ENCODE measurements at places on chromosomes 11 and 22. TPM values are rescaled to one million over a fixed set of nuclear protein-coding genes. Genes with fewer than 3 reads are reported as not detected.

GRCh38 chr11:73509188-73509587 lies 88.7 kb downstream of the FAM168A start:
- no peak for ATAC-seq

GRCh38 chr11:102653744-102654291 lies 28.7 kb upstream of the MMP20 start:
- peak; percentile 15 for ATAC-seq

DNA sequence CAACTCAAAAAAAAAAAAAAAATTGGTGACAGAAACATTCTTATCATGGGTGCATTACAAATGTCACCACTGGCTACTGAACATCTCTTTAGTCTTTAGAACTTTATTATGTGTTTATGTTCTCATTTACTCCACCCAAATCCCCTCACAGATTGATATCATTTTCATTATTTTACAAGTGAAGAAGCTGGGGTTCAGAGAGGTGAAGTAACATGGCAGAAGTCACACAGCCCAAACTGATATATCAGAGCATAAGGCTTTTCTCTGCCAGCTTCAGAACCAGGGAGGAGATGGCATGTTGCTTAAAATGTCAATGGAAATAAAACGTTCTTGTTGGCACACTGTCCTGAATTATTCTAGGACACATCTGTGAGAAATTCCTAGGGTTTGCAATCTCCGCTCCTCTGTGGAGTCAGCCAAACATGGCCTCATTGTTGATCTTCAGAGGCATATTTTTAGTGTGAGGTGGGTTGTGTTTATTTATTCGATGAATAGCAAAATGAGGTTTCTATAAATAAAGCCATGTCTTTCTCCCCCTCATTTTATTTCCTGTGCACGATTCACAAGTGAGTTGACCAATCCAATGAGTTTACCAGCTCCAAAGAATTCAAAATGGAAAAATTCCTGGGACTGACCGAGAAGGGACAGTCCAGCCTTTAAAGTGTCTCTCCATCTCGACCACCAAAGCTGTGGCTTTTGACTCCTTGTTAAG lies 72.9 kb upstream of the ANO1 start:
- ATAC-seq = no peak

DNA sequence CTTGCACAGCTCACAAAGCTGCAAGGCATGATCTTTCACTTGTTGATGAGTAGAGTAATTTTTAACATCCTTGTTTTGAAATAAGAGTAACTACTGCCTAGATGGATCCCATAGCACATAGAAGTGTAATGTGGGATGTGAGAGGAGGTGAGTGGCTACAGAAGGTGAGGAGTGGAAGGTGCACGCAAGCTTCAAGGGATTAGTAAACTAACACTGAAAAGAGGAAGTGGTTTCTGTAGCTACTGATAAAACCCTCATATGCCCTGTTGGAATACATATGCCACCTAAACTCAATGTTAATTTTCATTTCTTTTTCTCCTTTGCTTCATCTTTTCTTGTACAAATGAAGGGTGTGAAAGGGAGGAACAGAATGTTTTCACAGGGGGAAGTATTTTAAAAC lies 22.0 kb upstream of the CTSC start:
- ATAC-seq = no peak

- ATAC-seq = peak; percentile 80
Observed at GRCh38 chr11:64566042-64566914, 24.7 kb upstream of the SLC22A12 start.

GRCh38 chr22:24400726-24401596 lies 26.4 kb upstream of the ADORA2A start:
- no peak for ATAC-seq

GRCh38 chr22:45246060-45246985 lies 5.6 kb upstream of the KIAA0930 start:
- peak; percentile 57 for ATAC-seq

DNA sequence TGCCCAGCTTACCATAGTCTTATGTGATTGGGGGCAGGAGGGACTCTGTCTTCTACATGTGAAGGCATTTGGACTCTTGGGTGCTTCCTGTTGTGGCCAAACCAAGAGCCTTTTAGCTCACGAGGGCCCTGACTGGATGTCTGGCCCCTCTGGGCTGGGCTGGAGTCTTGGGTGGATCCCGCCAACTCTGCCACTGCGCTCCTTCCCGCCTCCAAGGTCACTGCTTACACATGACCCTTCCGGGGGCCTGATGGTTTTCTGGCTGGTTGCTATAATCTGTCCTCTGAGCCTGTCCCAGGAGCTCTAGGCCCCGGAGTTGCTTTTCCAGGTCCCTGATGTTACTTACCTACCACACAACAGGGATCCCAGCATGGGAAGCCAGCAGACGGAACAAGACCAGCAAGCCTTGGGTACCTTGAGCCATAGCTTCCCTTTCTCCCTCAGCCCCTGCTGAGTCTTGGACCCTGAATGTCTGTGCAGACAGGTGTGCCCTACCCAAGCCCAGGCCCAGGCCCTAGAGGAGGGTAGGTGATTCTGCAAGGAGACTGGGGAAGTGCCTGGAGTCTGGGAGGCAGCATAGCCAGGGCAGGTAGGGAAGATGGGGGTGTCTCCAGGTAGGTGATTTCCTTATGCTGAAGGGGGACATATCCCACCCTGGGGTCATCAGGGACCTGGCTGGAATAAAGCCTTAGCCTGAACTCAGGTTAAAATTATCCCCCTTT lies 100.3 kb downstream of the TSPAN18 start:
- no peak for ATAC-seq

GRCh38 chr11:42901084-42901483 lies 410.7 kb upstream of the API5 start:
- ATAC-seq = no peak

DNA sequence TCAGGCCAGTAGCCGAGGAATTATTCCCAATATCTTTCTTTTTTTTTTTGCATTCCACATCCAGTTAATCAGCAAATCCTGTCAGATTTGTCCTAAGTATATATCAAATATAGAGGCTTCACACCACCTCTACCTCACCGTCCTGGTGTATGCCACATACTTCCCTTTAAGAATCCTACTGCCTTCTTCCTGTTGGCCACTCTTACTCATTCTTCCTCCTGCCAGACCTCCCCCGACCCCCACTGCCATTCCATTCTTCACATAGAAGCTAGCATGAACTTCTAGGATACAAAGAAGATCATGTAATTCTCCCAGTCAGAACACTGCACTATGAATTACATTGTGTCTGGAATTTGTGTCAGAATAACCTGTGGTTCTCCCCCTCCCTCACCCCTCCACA lies 89.5 kb downstream of the TRIM44 start:
- no peak for ATAC-seq

DNA sequence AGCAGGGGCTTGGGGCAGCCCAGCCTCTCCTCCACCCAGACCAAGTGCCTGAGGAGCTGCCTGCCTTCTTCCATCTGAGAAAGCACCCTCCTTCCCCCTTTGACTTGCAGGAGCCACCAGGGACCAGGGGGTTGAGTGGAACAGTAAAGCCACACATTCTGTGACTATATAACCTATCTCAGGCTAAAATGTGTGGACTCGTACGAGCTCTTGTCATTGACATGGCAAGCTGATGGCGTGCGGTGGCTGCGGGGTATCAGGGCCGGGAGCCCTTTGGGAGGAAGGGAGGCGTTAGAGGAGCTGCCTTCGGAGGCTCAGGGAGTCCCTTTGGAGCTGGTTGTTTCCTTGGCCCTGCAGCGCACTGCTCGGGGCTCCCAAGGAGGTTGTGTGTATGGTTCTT lies 84.5 kb downstream of the CEP164 start:
- no peak for ATAC-seq

DNA sequence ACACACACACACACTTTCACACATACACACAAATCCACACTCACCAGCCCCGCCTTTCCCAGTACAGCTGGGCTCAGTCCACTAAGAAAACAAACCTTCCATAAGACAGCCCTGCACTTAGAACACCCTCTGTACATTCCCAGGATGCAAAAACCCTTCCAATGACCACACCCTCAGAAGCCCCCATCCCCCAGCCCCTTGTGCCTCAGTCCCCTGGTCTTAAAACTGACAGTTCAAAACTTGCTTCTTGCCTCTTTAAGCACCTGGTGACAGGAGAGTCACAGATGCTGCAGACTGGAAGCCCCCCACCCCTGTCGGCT lies 23.0 kb downstream of the APLNR start:
- ATAC-seq = no peak

- ATAC-seq = peak; percentile 17
Observed at GRCh38 chr11:118939953-118940598, 14.3 kb upstream of the BCL9L start.

- ATAC-seq = no peak
Observed at GRCh38 chr11:67465189-67465510, 3.9 kb downstream of the TMEM134 start.

DNA sequence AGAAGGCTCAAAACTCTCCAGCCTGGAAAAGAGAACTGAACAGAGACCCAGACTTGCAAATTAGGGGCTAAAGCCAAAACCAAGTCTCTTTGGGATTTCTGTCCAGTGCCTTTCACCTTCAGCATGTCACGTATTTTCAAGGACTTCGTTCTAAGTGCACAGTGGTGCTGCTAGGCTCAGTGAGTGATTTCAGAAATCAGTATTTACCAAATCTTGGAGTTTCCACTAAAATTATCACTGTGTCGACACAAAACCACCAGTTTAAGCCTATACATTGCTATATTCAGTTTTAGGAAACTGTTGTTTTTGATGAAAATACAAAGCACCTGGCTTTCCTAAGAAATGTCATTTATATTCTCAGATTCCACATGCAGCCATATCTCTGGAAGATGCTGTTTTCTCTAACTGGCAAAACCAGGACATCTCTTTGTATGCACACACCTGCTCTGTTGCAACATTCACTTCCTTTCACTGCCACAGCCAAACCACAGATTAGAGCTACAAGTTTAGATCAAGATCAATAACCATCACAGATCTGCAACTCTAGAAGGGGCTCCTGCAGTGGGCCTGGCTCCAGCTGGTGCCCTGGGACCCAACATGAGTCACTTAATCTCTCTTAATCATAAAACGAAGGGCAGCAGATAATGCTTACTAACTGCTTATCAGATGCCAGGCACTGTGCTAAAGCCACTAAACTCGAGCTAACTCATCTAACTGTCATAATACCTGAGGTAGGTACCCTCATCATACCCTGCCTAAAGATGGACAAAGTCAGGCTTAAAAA lies 22.3 kb downstream of the SMCO4 start:
- no peak for ATAC-seq

- ATAC-seq = no peak
Observed at GRCh38 chr11:133339495-133340140, 192.7 kb downstream of the OPCML start.

- no peak for ATAC-seq
Observed at GRCh38 chr11:5203366-5203765, 2.9 kb upstream of the OR51V1 start.

GRCh38 chr11:6734616-6735015 lies 37.2 kb downstream of the OR2AG2 start:
- ATAC-seq = no peak

DNA sequence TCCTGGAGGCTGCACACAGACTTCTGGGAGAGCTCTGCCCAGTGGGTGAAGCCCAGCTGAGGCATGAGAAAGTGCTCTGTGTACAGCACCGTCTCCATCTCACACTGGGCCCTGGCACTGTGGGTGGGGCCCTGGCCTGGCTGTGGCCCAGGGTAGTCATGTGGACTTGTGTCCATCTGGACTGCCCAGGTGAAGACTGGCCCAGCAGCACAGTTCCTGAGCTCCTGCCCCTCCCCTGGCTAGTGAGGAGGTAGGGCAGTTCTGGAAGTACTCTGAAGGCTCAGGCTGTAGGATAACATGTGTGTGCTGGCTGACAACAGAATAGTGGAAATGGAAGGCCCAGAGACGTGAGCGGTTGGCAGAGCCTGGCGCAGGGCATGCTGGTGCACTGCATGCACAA lies 35.4 kb downstream of the RSPH14 start:
- no peak for ATAC-seq

Gene CABP2
- total RNA-seq = not detected

Gene KCNQ1OT1
- total RNA-seq = 0.60 TPM

Gene MRE11
- total RNA-seq = 13.3 TPM

Gene ASCC2
- total RNA-seq = 58.6 TPM

Gene RFPL3
- total RNA-seq = not detected

Gene MFNG
- total RNA-seq = 4.3 TPM

Gene CFL1
- 645 TPM for total RNA-seq

All from esophagus mucosa (tissue), 1 donor.